ENCODE measurements at places on chromosomes 13 and 19. TPM values are rescaled to one million over a fixed set of nuclear protein-coding genes. Genes with fewer than 3 reads are reported as not detected.

SKA3 gene
- total RNA-seq: 36.0 TPM

GIPR gene
- total RNA-seq: 0.96 TPM

TECR gene
- 185 TPM for total RNA-seq

SCAMP4 gene
- total RNA-seq: 79.9 TPM

SIGLEC11 gene
- not detected for total RNA-seq

RETN gene
- not detected for total RNA-seq

NUMBL gene
- total RNA-seq: 21.4 TPM

- H3K4me3 ChIP-seq: no peak overlapping the region
- peaks cover 24% of the 10 kb centered on the region for H3K4me1 ChIP-seq
- no peak overlapping the region for H3K27ac ChIP-seq
Measured at GRCh38 chr13:33217256-33217655, 68.3 kb downstream of the STARD13 start.

GRCh38 chr13:74193391-74193790 lies 59.2 kb upstream of the KLF12 start:
- H3K4me1 ChIP-seq: peaks cover 23% of the 10 kb centered on the region
- DNase-seq: no peak
- no peak overlapping the region for H3K4me3 ChIP-seq
- no peak overlapping the region for H3K27ac ChIP-seq

- H3K27ac ChIP-seq: no peak overlapping the region
- H3K27me3 ChIP-seq: no peaks in the 10 kb centered on the region
- DNase-seq: no peak
- no peaks in the 10 kb centered on the region for H3K36me3 ChIP-seq
- H3K4me1 ChIP-seq: peaks cover 22% of the 10 kb centered on the region
Measured at GRCh38 chr13:98284679-98285078, 107.6 kb upstream of the RNF113B start.

DNA sequence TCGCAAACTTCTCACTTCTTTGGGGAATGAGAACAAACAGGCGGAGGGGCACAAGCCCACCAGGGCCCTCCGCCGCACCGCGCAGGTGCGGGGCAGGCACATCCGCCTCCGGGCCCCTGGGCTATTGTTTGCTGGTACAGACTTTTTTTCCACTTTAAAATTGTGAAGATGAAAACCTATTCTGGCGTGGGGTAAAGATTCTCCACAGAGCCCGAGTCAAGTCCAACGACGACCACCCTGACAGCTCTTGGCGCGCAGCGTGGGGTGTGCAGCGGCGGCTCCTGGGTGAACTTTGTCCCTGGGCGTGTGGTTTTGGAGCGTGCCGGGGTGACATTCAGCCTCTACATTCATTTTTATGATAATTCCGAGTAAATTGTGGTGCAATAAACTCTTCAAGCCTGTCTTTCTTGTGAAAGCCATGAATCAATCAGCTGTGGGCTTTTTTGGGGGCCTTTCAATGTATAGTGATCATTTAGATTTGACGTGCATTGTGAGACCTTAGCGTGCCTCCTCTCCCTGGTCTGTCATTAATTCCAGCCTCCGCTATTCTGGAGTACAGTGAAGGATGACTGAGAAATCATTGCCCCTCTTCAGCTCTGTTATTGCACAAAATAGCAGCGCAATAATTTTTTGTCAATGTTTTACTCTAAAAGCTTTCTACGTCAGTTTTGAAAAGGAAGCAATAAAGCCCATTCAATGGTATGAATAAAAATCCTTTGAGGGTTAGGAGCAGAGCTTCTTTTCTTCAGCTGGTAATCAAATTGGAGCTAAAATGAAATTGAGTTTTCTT lies 90.0 kb downstream of the TEX29 start:
- peaks cover 37% of the 10 kb centered on the region for H3K4me1 ChIP-seq
- H3K36me3 ChIP-seq: no peaks in the 10 kb centered on the region
- H3K4me3 ChIP-seq: no peak overlapping the region

DNA sequence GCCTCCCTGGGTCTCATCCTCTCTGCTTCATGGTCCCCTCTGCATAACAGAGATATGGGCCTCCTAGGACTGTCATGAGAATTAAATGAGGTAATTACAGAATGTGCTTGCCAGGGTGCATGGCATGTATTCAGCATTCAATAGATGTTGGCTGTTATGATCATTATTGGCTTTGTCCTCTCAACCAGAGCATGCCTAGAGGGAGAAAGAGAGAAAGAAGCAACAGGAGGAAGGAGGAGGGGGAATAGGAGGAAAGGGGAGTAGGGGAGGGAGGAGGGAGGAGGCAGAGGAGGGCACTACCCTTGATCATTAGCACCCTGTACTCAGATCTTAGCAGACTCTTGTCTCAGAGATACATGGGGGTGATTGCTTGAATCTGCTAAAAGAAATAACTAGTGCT lies 41.0 kb upstream of the SIAH3 start:
- no peak for DNase-seq
- H3K27me3 ChIP-seq: no peaks in the 10 kb centered on the region
- H3K27ac ChIP-seq: no peak overlapping the region
- H3K36me3 ChIP-seq: no peaks in the 10 kb centered on the region

DNA sequence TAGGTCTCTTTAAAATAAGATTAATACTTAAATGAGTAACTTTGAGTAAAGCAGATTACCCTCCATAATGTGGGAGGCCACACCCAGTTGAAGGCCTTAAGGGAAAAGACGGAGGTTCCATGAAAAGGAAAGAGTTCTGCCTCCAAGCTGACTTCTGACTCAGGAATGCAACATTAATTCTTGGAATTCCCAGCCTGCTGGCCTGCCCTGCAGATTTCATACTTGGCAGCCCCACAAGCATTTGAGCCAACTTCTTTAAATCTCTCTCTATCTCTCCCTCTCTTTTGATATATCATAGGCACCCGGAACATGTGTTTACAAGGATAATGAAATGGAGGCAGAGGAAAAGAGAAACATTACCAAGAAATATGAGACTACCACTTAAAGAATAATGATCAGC lies 902.3 kb upstream of the MIR17HG start:
- no peak for DNase-seq
- H3K27me3 ChIP-seq: no peaks in the 10 kb centered on the region
- H3K27ac ChIP-seq: no peak overlapping the region
- H3K36me3 ChIP-seq: no peaks in the 10 kb centered on the region
- no peak overlapping the region for H3K4me3 ChIP-seq

DNA sequence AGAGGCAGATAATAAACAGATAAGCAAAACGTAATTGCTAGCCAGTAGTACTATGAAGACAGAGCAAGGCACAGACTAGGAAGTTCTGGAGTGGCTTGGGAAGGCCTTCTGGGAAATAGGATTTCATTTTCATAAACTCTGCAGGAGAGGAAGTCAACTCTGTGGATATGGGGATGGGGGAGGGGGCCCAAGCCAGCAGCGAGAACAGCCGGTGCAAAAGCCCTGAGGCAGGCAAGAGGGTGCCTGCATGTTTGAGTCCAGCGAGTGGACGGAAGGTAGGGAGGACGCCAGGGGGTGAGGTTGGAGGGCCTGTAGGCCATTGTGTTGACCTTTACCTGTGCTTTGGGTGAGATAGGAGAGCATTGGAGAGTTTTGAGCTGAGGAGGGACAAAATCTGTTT lies 9.0 kb upstream of the ASF1B start:
- H3K27me3 ChIP-seq: no peaks in the 10 kb centered on the region
- H3K4me1 ChIP-seq: peaks cover 25% of the 10 kb centered on the region
- no peak overlapping the region for H3K27ac ChIP-seq
- no peak for DNase-seq
- no peak overlapping the region for H3K4me3 ChIP-seq

GRCh38 chr19:53957448-53958167 lies 5.1 kb upstream of the CACNG8 start:
- peak overlapping the region; percentile 24 for H3K4me3 ChIP-seq
- H3K4me1 ChIP-seq: peaks cover 28% of the 10 kb centered on the region
- no peak overlapping the region for H3K27ac ChIP-seq
- no peak for DNase-seq

DNA sequence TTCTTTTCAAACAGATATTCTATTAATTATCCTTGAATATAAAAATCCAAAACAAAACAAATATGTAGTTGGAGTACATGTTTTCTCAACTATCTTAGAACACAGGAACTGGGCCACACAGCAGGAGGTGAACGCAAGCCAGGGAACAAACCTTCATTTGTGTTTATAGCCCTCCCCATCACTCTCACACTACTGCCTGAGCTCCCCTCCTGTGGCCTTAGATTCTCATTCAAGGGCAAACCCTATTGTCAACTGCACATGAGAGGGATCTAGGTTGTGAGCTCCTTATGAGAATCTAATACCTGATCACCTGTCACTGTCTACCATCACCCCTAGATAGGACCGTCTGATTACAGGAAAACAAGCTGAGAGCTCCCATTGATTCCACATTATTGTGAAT lies 427.1 kb upstream of the PRR20A start:
- no peak for DNase-seq
- no peaks in the 10 kb centered on the region for H3K4me1 ChIP-seq
- H3K27me3 ChIP-seq: no peaks in the 10 kb centered on the region

DNA sequence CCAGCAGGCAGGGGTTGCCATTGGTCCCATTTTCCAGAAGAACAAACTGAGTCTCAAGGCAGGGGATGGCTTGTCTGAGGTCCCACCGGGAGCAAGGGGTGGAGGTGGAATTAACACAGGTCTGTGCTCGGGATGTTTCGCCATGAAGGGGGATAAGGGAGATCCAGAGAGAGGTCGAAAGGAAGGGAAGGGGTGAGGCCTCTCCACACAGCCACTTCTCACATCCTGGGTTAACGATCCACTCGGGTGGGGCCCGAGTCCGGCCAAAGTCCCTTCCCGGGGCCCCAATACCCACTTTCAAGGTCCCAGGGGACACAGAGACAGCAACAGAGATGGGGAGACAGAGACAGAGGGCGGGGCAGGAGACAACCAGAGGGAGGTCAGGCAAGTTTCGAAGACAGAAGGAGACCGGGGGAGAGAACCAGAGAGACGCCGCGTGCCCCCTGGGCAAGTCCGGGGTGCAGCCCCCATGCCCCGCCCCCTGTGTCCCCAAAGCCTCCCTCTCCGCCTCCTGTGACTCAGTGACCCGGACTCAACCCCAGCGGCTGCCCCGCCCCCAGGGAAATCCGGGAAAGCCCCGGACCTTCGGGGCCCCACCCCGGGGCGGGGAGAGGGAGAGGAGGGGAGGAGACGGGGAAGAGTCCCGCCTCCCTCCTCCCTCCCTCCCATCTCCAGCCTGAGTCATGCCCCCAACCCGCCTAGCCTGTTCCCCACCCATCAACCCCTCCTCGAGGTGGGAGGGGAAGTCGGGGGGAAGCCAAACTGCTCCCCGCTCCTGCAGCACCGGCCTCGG lies 1.4 kb upstream of the BCL3 start:
- peak; percentile 31 for DNase-seq
- peak overlapping the region; percentile 64 for H3K4me3 ChIP-seq
- H3K27ac ChIP-seq: no peak overlapping the region
- peaks cover 71% of the 10 kb centered on the region for H3K27me3 ChIP-seq

Data from neural crest cell (in vitro differentiated cells).